HAP-1 (cell line): ENCODE measurements at places on chromosomes 16 and 17.

- no peak for DNase-seq
Measured at GRCh38 chr16:75203096-75203495, 3.9 kb downstream of the CTRB2 start.

GRCh38 chr17:55320594-55321426 is 56.0 kb downstream of the HLF start:
- DNase-seq = no peak

GRCh38 chr17:6948562-6948961 is 47.3 kb upstream of the ALOX12 start:
- no peak for DNase-seq

- DNase-seq = no peak
Measured at GRCh38 chr17:73694491-73694890, 50.2 kb upstream of the SDK2 start.

DNA sequence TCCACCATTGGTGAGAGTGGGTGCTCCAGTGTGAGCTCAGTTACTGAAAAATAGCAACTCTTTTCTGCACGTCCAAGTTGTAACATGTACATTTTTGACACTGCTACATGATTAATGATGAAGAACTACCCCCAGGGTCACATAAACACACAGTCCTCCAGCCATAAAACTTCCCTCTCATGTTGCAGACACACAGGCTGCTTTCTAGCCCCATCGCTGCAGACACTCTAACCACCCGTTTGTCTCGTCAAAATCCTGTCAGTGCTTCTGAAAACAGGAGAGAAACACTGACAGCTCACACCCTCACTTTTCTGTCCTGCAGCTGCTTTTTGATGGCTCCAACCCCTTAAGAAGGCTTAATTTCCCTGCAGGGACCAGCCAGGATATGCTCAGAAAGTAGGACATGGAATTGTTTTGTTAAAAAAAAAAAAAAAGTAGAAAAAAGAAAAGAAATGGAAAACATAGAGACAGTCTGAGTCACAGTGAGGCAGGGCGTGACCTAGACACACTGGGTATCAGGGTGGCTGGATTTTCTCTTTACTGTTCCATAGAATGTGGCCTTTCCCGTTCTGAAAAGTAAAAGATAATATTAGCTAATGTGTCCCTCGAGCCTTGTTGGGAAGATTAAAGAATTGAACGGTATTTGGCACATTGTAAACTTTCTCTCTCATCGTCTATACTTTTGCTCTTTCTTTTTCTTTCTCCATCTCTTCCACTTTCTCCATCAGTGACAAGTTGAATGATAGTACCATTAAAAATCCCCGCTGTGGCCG is 20.7 kb upstream of the CCL5 start:
- DNase-seq = no peak
